ENCODE measurements at places on chromosomes 5 and 9.

DNA sequence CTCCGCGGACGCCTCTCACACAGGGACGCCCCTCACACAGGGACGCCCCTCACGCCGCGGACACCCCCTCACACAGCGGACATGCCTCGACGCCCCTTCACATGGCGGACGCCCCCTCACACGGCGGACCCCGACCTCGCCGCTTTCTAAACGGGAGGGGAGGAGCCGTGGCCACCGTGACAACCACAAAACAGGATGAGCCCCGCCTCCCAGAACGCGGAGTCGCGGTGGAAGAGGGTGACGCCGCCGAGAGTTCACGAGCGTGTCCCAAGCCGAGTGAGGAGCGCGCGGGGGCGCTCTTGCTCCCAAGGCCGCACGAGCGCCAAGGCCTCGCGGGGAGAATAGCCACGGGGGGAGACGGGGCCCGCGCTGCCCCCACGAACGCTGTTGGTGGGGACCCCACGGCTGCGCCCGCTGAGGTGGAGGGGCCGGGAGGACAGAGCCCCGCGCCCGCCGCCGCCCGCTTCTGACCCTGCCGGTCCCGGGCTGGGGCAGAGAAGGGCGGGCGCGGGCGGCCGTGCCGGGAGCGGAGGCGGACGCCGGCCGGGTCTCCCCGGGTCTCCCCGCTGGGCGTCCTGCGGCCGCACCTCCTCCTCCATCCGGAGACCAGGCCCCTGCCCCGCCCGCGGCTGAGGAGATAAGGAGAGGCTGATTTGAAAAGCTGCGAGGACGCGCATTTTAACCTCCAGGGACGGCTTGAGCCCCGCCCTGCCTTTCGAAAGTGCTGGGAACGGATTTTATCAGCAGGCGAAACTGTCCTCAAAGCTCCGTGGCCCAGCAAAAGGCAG is 3.9 kb upstream of the NKD2 start:
- no peak for DNase-seq

DNA sequence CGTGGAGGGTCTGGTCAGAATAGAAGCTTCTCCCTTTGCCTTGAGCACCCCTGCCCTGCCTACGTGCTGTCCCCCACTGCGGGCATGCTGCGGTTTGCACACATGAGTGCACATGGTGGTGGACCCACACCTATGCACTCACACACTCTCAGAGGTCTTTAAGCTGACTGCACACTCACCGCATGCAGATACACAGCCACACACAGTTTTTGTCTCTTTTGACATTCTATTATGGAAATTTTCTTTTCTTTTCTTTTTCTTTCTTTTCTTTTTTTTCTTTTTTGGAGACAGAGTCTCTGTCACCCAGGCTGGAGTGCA is 584 bp upstream of the ARID3C start:
- no peak for DNase-seq

GRCh38 chr9:76818271-76818670 is 54.0 kb downstream of the PCA3 start:
- no peak for DNase-seq

DNA sequence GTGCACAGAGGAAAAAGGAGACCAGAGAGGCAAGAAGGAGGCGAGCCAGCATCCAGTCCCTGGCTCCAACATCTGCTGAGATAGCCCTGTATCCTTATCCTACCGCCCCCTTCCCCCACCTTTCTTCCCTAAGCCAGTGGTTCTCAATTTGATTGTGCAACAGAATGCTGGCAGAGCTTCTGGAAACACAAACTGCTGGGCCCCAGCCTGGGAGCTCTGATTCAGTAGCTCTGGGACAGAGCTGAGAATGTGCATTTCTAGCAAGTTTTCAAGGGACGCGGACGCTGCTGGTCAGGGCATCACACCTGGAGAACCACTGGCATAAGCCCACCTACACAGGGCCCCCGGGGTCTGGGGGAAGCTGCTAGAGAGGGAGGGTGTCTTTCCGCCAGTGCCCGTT is 21.1 kb downstream of the AK8 start:
- no peak for DNase-seq

- DNase-seq = no peak
Measured at GRCh38 chr9:85276741-85277140, 465.0 kb downstream of the AGTPBP1 start.

- no peak for DNase-seq
Measured at GRCh38 chr9:132729235-132729890, 59.1 kb downstream of the GTF3C4 start.

DNA sequence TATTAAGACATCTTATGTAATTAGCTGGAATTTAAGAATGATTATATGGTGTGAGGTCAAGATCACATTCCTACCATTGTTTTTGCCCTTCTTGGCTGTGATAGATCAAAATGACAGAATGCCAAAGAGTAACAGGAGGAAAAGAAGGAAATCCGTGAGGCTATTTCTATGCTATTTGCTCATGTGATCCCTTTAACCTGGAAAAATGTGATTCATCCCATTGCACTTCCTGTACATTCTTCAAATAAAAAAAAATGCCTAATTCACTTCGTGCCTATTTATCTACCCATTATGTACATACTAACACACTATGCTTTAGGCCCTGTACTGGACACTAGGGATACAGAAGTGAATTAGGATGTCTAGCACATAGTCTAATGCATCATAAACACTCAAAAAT is 154.1 kb upstream of the PAPPA start:
- no peak for DNase-seq

- no peak for DNase-seq
Measured at GRCh38 chr5:154514331-154514730, 36.3 kb upstream of the HAND1 start.

DNA sequence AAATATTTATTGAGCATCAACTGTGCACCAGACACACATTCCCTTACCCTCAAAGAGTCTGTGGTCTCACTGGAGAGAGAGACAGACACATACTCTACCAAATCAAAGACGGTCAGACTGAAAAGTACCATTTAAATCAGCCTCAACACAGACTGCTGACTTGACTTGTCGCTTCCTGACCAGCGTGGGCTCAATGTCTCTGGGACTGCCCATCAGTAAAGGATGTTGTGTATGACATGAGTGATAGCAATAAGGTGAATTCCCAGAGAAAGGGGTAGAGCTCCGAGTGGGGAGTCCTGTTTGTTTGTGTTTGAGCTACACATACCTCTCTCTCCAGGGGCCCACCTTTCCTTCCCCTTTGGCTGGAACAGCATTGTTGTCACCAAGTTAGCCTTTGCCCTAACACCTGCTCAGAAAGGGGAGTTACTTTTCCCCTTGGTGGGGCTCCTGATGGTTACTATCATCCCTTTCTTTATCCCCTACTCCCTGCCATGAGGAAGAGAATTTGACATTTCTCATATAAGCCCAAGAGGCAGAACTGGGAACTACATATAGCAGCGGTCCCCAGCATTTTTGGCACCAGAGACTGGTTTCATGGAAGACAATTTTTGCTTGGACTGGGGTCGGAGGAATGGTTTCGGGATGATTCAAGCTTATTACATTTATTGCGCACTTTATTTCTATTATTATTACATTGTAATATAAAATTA is 33.9 kb downstream of the NR4A3 start:
- no peak for DNase-seq

DNA sequence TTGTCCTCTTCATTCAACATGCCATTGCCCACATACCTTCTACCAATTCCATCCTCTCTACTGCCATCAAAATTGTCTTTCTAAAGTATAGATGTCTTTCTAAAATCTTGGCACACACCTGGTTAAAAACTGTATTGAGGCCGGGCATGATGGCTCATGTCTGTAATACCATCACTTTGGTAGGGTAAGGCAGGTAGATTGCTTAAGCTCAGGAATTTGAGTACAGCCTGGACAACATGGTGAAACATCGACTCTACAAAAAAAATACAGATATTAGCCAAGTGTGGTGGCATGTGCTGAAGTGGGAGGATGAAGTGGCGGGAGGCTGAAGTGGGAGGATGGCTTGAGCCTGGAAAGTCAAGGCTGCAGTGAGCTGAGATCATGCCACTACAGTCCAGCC is 412.1 kb downstream of the TMEM38B start:
- DNase-seq = no peak

- no peak for DNase-seq
Measured at GRCh38 chr5:125011419-125011818, 265.0 kb upstream of the ZNF608 start.

GRCh38 chr9:23557689-23558088 is 268.4 kb downstream of the ELAVL2 start:
- DNase-seq = no peak

DNA sequence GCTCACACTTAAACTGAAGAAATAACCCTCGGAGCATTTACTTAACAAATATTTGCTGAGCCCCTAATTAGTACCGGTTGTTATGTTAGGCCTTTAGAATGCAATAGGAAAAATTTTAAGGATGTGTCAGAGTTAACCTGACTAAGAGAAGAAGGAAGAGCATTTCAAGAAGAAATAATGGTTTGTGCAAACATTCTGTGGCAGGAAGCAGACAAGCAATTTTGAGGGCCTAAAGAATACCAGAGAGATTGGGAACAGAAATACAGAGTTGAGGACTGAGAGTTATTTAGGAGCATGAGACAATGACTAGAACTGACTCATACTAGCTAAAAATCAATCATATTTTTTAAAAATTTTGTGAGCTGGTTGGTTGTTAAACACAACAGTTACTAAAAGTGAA is 218.8 kb downstream of the PRR16 start:
- no peak for DNase-seq

GRCh38 chr9:132755096-132755495 is 84.8 kb downstream of the GTF3C4 start:
- no peak for DNase-seq

Data from NCI-H187 (cell line).